ENCODE measurements at places on chromosomes 13 and 19.
A peak's percentile ranks its signal among the peaks of the same experiment; 100 is the strongest.

GRCh38 chr13:111228262-111229144 lies 91.9 kb upstream of the TEX29 start:
- no peak for DNase-seq

GRCh38 chr13:110132225-110132982 lies 174.6 kb downstream of the COL4A1 start:
- no peak for DNase-seq

DNA sequence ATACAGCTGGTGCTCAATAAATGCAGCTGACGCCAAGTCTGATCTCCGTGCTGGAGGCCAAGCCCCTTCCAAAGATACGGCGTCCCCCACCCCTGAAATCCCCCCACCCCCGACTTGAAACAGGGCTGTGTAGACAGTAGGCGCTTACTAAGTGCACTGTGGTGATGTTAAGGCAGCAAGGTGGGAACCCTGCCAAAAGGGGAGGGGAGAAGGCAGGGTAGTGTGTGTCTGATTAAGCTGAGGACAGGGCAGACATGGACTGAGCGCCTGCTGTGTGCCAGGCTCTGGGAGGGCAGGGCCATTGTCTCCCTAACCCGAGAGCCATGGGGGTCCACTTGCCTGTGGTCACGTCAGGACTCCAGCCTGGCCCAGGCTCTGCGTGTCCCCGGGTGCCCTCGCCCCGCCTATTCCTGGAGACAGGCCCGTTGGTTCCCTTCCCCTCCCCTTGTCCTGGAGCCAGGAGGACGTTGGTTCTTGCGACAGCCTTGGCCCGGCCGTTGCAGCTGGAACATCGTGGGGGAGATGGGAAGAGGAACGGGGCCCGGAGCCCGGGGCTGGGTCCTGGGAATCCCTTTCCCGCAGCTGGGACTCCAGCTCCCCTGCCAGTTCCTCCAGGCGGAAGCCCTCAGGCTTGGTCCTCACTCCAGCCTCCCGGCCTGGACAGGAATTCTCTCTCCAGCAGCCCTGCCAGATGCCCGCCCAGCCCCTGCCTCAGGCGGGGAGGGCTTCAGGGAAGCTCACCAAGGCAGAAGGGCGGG lies 1.7 kb upstream of the ELANE start:
- peak; percentile 24 for DNase-seq

GRCh38 chr13:51192348-51192747 lies 29.9 kb upstream of the FAM124A start:
- DNase-seq: no peak

GRCh38 chr19:10861103-10861651 lies 10.2 kb upstream of the CARM1 start:
- no peak for DNase-seq

DNA sequence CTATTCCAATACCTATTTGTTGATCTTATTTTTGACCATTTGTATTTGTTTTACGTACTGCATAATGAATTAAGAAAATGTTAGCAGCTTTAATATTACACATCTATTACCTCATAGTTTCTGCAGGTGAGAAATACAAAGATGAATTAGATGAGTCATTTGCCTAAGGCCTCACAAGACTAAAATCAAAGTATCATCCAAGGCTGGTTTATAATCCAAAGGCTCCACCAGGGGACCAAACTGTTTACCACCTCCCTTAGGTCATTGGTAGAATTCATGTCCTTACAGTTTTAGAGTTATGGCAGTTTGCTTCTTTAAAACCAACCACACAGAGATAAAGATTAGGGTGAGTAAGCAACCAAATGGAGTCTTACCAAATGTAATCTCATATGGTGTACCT lies 848.1 kb downstream of the SLITRK6 start:
- no peak for DNase-seq

DNA sequence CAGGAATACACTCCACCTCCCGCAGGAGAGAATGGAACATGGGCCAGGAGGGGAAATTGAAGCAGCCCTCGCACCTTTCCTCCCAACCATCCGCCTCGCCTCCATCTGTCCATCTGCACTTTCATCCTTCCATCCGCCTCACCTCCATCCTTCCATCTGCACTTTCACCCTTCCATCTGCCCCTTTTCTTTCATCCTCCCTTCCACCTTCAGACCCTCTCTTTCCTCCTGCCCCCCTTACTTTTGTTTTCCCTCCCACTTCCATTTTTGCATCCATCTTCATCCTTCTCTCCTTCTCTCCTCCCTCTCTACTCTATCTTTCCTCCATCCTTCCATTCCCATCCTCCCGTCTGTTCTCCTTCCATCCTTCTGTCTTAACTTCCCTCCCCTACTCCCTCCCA lies 92.2 kb upstream of the ZNF536 start:
- DNase-seq: no peak

DNA sequence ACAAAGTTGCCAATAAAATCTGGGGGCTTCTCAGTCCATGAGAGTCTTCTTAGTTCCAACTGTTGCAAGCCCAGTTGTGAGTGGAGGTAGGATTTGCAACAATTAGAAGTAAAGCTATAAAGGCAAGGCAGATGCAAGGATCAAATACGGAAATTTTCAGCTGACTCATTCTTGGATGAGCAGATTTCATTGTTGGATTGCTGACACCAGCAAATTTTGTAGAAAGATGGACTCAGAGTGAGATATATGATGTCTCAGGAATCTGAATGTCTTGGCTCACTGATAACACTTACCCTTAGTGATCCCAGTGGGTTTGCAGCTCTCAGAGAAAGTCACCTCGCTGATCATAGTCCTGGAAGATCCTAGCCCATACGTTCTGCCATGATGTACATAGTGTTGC lies 209.0 kb downstream of the GPC6 start:
- DNase-seq: no peak

GRCh38 chr13:76725211-76725610 lies 161.0 kb downstream of the KCTD12 start:
- DNase-seq: no peak

GRCh38 chr19:34471906-34472700 lies 9.5 kb upstream of the WTIP start:
- no peak for DNase-seq

- no peak for DNase-seq
Measured at GRCh38 chr13:53901593-53901992, 873.0 kb downstream of the OLFM4 start.

DNA sequence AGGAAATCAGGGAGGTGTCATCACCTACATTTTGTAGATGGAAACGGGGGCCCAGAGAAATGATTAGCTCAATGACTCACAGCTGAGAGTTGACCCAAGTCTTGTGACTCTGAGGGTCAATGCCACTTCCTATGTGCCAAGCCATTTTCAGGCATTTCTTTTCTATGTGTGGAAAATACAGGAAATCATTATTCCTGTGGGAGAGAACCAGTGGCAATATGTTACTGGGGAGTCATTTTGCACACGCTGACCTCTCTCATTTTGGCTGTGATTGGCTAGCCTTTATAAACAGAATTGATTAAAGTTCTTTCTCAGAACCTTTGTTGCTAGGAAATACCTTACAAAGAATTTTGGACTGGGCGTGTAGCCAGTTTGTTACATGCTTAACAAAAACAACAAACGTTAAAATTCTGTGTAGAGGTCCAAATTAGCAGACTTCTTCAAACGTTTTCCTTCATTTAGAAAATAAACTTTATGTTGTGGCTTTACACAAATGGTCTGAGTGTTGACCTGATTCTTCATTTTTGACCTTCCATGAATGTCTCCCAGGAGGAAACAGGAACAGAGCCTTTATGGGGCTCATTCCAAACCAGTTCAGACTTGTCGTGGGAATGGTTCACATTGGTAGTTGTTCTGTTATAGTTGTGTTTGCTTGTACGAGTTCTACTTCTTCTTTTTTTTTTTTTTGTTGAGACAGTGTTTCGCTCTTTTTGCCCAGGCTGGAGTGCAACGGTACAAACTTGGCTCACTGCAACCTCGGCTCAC lies 11.4 kb downstream of the PCCA start:
- DNase-seq: peak; percentile 15

DNA sequence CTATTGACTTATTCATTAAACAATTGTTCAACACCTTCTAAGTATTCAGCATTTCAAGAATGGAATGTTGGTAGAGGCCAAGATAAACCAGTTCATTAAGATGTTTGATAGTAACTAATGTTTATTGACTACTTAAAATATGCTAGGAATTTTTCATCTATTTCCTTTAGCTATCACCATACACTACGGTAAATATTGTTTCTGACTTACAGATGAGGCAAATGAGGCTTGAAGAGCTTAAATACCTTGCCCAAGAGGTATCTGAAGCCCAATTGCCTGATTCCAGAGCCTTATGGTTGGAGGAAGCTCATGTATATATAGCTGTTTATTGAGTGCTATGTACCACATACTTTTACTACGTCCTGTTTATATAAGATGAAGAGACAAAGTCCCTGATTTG lies 286.2 kb downstream of the NDFIP2 start:
- no peak for DNase-seq

DNA sequence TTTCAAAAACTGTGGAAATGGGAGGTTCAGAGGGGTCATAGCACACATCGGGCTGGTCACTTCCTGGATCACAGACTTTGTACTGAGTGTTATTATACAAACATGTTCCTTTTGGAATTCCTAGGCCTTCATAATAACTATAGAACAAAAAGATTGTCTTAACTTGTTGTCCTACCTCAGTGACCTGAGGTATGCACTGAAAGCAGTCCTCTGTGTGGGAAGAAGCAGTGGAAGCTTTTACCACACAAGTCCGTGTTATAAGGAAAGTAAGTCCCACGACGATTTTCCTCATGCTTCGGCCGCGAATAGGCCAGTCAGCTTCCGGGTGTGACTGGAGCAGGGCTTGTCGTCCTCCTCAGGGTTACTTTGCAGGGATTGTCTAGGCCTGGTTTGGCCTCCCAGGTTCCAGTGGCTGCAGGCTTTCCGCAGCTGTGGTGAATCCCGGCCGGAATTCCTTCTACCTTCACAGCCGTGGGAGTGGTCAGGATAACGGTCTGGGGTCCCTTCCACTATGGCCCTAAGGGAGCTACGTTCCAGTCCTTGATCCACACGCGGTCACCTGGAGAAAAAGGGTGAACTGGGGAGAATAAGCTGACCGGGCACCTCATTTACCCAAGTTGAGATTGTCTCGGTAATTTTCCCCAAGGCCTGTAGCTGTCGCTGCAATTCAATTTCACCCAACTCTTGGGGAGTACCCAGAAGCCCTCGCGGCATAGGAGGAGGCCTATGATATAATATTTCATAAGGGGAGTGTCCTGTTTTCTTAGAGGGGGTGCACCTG lies 16.0 kb downstream of the NAPSA start:
- DNase-seq: no peak

DNA sequence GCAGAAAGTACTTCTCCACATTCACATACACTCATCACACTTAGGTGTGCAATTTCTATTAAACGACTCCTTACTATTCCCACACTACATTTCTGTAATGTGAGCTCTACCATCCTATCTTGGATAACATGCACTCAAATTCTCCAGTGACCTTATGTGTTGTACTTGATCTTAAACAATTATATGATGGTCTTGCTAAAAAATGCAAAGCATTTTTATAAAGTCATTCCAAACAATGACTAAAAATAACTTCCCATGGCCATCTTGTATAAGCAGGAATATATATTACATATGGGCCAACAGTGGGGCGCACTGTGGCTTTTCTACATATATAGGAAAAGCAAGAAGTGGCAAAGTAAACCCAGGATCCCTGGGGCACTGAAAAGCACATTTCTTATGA lies 155.5 kb downstream of the FLT1 start:
- DNase-seq: no peak

DNA sequence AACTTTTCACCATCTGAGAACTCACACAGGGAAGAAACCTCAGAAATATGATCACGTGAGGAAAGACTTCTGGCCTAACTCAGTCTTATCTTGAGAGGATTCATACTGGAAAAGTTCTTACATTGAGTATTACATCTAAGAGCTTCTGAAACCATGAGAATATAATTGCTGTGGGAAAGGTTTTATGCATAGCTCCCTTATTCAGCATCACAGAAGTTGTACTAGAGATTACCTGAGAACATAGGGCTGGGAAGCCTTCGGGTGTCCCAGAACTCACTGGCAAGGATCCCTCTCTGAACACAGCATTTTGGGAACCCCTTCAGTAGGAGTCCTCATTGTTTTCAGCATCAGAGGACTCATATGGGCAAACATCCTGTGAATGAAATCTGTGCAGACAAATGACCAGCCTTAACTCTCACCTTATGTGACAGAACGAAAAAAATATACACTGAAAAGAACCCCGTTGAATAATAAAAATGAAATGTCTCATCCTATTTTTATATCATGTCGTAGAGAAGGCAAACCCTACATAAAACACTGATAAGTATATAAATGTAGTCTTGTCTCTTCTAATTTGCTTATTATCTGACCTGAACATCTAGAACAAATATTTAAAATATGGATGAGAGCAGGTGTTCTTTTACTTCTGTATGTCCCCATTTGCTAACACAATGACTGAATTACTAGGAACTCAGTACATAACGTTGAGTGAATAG lies 14.2 kb downstream of the ZNF274 start:
- DNase-seq: no peak

- DNase-seq: no peak
Measured at GRCh38 chr19:49631610-49632192, 8.2 kb downstream of the RRAS start.

- no peak for DNase-seq
Measured at GRCh38 chr13:51958217-51958547, 53.1 kb downstream of the ATP7B start.

DNA sequence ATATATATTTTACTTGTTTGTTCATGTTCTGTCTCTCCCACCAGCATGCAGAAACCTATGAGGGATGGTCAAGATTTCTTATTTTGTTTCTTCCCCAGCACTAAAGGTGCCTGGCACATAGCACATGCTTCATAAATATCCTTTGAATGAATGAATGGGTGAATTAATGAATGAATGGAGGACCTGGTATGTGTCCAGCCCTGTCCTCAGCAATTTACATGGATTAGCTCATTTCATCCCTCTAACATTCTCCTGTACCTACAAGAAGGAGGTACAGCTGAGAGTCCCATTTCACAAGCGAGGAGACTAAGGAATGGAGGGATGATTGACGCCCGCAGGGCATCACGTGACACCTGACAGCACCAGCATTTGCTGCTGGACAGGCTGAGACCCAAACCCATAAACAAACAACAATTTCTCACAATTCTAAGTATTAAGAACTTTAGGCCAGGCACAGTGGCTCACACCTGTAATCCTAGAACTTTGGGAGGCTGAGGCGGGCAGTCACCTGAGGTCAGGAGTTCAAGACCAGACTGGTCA lies 6.8 kb upstream of the BCAT2 start:
- DNase-seq: no peak

DNA sequence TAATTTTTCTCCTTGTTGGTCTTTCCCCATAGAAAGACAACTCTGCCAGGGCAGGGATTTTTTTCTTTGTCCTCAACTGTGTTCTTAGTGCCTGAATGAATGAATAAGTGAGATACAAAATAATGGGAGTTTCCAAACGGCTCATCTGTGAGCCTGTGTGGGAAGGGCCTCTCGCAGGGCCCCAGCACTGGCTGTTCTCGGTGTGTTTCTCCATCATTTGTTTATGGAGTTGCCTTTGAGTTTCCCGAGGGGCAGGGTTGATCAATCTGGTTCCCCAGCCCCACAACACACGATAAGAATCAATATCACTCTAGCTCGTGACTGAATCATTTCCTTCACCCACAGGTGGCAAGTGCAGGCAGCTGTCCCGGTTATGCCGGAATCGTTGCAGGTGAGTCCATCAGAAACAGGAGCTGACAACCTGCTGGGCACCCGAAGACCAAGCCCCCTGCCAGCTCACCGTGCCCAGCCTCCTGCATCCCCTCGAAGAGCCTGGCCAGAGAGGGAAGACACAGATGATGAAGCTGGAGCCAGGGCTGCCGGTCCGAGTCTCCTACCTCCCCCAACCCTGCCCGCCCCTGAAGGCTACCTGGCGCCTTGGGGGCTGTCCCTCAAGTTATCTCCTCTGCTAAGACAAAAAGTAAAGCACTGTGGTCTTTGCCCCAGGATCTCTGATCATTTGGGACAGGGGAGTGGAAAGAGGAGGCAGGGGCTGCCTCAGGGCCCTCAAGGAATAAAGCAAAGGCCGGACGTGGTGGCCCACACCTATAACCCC lies 14.9 kb downstream of the FXYD5 start:
- no peak for DNase-seq
